H7 (cell line): ENCODE measurements at places on chromosomes 2 and 18. TPM values are rescaled to one million over a fixed set of nuclear protein-coding genes. Genes with fewer than 3 reads are reported as not detected.

The PTPRN gene
- 0.73 and 2.0 TPM in 2 replicates for total RNA-seq

DNA sequence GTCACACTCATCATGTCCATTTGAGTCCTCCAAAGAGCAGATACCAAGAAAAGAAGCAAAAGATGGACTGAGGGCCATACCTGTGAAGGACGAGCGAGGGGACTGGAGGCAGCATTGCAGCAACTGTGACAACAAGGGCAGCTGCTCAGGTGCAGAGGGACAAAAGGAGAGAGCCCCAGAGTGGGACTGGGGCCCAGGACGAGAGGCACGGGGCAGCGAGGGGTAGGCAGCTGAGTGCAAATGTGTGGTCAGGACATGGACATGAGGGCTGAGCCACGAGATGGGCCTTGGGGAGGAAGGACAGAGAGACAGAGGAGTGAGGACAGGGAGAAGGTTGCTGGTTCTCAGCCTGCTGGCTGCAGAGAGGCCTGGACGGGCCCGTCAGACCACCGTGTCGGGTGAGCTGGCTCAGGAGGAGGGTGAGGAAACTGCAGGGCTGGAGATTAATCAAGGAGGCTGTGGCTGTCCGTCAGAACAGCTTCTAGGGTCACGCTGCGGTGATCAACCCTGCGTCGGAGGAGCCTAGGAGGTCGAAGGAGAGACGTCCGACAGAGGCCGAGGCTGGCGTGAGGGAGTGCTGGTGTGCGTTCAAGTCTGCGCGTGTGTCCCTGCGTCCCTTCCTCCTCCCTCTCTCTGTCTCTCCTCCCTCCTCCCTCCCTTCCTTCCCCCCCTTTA, 206.8 kb upstream of the HDAC4 start:
- DNase-seq = peak; percentile 58

DNA sequence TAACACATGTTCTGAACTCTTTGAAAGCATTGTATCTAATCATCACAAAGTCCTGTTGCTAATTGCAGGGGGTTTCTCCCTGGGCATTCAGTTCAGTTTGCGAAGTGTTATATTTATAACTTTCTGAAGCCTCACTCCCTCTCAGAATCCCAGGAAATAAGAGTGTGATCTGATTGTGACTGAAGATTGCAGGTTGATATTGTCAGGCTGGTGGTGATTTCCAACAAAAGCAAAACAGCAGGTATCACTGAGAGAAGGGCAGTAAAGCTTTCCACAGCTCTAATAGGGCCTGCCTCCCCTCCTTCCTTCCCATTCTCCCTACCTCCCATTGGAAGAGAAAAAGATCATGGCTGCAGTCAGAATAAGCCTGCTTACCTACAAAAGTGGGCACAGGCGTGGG, 466.7 kb upstream of the FSHR start:
- DNase-seq = no peak

GRCh38 chr2:238668426-238668825, 179.5 kb upstream of the TWIST2 start:
- no peak for DNase-seq

The COL6A3 gene
- 5.1 and 7.0 TPM in 2 replicates for total RNA-seq

GRCh38 chr18:57175532-57175931, 28.6 kb downstream of the BOD1L2 start:
- no peak for DNase-seq

DNA sequence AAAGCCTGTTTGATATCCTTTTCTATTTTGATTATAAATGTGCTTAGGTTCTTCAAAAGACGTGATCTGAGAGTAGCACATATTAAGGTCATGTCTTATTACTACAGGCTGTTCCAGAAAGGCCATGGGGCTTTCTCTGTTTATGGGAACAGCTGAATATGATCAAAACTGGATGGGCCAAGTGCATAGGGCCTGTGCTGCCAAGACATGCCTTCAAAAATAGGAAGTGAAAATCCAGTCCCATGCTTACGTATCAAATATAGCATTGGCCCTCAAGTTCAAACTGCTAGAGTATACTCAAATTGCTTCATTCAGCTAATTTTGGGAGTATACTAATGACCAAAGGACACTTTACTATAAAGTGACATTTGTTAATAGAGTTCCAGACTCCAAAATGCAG, 24.1 kb downstream of the SLC25A52 start:
- DNase-seq = no peak

The RGPD3 gene
- 0.17 and 0.18 TPM in 2 replicates for total RNA-seq

DNA sequence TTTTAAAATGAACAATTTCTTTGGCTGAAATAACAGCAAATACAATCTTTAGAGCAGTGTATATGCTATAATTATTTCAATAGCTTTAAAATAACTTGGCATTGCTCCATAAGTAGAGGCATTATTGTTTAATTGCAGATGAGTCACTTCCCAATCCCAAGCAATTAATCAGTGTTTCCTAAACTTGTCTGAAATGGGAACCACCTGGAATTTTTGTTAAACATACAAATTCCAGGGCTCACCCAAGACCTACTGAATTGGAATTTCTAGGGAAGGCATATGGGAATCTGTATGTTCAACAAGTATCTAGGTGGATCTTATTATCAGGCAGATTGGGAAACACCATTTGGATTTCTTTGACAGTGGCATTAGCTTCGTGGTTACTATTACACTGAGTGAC, 27.1 kb upstream of the FMNL2 start:
- DNase-seq = no peak

The SNORC gene
- 1.6 and 5.2 TPM in 2 replicates for total RNA-seq

DNA sequence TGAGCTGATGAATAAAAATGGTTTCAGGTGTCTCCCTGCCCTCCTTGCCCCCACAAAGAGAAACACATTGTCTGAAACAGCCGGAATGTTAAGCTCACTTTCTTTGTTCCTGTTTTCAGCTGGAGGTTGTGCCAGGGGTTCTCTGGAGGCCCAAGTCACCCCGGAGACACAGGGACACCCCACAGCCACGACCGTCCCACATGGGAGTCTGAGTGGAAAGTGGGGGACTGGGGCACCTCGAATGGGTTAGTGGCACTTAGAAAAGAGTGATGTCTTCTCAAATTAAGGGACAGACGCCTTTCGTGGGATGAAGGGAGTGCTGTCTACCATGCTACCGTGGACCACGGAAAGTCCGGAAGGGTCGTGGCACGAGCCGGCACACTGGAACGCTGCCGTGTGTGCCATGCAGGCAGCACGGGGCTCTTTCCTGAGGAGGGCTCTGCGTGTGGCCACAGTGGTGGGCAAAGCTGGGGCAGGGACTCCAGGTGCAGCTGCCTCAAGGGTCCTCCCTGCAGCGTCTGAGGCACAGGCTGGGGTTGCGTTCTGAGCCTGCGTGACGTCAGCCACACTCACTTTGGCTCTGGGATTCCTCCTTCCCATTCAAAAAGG, 39.4 kb upstream of the CTDP1 start:
- no peak for DNase-seq
